ENCODE measurements at places on chromosomes 12 and 14.

DNA sequence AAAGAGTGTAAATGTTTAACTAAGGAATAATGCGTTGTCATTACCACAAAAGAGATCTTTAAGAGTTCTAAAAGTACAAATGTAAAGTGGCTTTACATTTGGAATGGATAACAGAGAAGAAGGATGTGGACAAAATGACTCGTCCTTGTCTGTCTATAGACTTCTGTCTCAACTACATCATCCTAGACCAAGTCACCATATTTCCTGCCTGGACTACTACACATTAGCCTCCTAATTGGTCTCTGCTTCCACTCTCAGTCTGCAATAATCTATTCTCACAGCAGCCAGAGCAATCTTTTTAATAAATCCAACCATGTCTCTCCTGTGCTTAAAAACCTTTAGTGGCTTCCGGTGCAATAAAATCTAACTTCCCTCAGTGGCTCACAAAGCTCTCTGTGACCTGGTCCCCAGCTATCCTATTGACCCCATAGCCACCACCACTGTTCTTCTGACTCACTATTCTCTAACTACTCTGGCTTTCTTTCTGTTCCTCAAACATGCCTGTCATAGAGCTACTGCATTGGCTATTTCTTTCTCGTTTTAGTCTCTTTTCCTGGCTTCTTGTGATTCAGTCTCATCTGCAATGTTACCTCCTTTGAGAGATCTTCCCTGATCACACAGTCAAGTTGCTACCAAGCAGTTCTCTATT is 91.1 kb downstream of the MYF5 start:
- no peak for DNase-seq

GRCh38 chr12:26469421-26470180 is 274.2 kb downstream of the SSPN start:
- no peak for DNase-seq

DNA sequence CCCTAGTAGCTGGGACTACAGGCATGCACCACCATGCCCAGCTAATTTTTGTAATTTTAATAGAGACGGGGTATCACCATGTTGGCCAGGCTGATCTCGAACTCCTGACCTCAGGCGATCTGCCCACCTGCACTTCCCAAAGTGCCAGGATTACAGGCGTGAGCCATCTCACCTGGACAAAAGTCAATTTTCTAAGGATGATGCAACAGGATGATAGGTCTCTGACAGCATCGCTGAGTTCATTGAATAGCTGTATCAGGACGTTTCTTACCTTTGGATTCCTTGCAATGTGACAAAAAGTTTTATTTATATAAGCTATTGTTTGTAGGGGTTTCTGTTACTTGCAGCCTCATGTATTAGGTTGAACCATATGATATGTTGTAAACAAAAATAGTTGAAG is 55.5 kb upstream of the PCED1B start:
- DNase-seq, result no peak

GRCh38 chr12:129887101-129887500 is 16.7 kb downstream of the TMEM132D start:
- no peak for DNase-seq

DNA sequence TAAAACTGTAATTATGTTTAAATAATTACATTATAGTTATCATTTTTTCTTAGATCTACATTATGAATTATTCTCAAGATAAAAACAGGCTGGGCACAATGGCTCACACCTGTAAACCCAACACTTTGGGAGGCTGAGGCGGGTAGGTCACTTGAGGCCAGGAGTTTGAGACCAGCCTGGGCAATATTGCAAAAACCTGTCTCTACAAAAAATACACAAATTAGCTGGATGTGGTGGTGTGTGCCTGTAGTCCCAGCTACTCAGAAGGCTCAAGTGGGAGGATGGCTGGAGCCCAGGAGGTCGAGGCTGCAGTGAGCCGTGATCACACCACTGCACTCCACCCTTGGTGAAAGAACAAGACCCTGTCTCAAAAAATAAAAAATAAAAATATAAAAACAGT is 40.3 kb upstream of the KCNJ8 start:
- DNase-seq, result no peak

DNA sequence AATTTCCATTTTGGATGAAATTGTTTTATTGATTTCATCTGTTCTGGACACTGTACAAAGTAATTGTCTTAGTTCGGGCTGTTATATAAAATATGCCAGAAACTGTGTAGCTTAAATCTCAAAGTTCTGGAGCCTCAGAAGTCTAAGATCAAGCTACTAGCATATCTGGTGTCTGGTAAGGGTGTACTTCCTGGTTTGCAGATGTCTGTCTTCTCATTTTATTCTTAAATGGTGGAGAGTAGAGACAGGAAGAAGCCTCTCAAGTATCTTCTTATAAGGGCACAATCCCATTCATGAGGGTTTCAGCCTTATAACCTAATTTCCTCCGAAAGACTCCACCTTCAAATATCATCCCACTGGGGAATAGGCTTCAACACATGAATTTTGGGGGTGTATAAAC is 51.3 kb downstream of the MON2 start:
- DNase-seq, result peak; percentile 42

DNA sequence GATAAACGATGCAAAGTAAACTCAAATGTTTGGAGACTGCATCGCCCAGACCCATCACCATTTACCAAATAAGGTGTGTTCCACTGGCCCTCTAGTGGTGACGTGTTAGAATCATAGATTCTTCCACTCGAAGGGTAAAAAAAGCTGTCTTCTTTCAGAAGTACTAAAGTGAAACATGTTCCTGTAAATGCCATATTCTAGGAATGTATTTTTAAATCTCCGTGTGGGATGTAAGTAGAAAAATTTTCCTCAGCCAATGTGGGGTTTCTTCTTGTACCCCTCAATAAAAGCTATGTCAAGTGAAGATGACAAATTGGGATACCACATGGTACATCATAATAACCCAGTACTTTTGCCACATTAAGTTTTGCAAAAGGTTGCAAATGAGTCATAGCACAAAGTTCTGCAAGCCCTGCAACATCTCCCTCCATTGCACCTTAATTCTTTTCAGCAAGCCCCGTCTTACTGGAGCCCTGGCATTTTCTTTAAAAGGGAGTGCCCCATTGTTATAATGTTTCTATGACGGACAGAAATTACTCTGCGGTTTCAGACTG is 100.8 kb downstream of the CCER1 start:
- DNase-seq, result peak; percentile 54

- DNase-seq, result no peak
Measured at GRCh38 chr14:103074729-103075367, 9.2 kb upstream of the LBHD2 start.

DNA sequence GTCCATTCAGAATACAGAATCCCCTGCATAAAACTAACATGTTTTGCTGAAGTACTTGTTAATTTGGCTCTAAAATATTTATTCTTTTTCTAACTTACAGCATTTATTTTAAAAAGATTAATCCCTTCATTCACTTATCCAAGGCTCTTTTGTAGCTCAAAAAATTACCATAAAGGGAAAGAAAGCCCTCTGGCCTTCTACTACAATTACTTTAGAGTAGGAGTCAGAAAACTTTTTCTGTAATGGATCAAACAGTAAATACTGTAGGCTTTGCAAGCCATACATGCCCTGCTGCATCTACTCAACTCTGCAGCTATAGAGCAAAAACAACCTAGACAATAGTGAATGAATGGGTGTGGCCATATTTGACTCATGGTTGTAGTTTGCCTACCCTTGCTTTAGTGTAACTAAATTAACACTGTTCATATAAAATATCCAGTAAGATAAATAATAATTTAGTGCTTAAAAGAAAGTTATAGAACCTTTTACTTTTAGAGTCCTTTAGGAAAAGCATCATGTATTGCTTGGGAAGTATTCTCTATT is 74.2 kb upstream of the ZFP36L1 start:
- DNase-seq, result no peak

GRCh38 chr14:75837151-75837787 is 144.5 kb downstream of the TGFB3 start:
- no peak for DNase-seq

DNA sequence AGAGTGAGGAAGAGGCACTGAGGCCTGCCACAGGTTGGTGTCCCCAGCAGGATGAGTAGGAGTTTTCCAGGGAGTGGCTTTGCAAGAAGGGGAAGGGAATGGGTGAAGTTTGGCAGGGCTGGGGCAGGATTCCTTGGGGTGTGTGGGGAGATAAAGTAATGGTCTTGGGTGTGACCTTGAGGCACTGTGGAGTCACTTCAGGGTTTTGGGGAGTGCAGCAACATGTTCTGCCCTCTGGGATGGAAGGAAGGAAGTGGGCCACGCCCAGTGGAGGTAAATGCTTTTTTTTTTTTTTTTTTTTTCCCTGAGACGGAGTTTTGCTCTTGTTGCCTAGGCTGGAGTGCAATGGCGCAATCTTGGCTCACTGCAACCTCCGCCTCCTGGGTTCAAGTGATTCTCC is 108.9 kb downstream of the ADCK1 start:
- no peak for DNase-seq

- DNase-seq, result no peak
Measured at GRCh38 chr12:2944401-2945047, 14.7 kb upstream of the TEAD4 start.

DNA sequence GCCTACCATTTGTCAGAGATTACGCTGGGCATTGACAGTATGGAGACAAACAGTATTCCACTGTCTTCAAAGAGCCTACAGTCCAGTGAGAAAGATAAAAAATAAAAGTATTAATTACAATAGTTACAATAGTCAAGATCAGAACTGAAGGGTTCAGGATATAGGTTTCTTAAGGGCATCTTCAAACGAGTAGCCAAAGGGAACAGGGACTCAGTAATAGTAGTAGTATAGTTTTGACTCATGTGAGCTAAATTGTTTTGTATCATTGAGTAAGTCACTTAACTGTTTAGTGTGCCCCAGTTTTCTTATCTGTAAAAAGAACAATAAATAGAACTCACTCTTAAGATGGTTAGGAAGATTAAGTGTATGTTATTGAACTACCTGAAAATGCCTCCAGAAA is 123.6 kb downstream of the METTL25 start:
- DNase-seq, result no peak

DNA sequence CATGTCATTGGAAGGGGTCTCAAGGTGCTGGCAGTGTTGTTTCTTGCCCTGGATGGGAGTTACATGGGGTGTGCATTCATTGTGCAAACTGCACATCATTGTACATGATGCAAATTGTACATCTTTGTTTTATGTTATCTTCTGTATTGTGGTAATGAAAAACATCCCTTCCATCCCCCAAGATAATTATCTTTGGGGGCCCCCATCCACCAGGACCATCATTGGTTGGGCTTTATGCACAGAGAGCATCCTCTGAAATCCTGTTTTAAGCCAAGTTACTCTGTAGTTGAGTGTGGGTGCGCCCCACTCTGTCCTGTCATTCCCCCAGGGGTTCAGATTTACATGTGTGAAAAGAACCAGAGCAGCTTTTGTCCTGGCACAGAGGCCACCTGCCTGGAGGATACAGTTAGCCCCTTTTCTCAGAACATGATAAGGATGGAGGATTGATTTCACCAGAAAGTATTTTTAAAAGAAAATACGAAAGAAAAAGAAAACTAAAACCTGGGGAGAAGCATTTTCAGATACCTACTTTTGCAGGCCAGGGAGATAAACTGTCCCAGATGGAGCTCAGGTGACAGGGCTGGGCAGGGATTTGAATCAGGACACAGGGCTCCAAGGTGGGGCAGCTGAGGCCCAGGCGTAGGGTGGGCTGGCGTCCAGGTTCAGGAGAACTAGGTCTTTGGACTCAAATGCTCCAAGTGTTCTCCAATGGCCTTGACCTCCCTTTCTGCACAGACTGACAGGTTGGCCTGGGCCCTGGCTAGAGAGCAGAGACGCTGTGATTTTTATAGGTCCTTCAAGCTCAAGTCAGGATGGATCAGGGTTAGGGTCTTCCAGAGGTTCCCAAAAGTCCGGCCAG is 17.2 kb downstream of the WSCD2 start:
- DNase-seq, result no peak

DNA sequence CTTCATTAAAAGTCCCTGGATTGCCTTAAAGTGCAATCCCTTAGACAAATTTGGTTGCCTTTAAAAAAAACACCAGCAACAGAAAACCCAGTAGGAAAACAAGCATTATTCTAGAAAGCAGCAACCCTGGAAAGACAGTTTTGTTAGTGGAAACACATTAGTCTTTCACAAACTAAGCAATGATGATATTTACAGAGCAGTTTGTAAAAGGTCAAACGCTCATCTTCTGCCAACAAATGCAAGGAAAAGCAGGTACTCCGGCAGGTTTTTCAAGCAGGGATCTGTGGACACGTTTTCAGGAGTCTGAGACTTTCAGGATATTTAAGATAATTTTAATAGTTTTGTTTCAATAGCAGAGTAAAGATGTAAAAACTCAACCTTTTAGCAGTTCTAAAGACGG is 202.2 kb downstream of the EXOC5 start:
- no peak for DNase-seq
